ENCODE measurements at places on chromosomes 5 and 9.

DNA sequence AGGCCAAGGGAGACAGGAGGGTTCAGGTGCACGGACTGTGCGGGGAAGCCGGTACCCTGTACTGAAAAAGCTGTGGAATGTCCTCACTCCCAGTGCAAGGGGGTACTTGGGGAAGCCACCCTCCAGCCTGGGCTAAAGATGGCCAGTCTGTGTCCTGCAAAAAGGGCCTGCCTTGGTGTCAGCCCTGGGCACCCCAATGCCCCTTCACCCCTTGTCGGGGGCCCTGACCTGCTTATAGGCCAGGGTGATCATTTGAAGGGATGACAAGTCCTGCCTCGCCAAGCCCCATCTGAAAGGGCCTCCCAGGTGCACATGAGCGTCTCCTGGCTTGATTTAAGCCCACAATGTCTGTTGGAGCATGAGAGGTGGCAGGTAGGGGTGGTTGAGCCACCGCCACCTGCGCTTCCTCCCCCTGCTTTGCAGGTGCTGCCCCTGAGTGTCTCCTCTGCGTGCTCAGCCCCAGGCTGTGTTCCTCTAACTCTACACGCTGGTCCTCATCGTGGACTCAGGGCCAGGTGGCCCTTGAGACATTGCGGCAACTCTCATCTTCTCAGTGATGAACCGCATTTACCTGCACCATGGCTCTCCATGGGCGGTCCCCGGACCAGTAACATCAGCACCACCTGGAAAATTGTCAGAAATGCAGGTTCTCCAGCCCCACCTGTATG is 97.0 kb downstream of the ANKRD33B start:
- DNase-seq, result peak; percentile 12
- no peak overlapping the region for H3K27ac ChIP-seq

DNA sequence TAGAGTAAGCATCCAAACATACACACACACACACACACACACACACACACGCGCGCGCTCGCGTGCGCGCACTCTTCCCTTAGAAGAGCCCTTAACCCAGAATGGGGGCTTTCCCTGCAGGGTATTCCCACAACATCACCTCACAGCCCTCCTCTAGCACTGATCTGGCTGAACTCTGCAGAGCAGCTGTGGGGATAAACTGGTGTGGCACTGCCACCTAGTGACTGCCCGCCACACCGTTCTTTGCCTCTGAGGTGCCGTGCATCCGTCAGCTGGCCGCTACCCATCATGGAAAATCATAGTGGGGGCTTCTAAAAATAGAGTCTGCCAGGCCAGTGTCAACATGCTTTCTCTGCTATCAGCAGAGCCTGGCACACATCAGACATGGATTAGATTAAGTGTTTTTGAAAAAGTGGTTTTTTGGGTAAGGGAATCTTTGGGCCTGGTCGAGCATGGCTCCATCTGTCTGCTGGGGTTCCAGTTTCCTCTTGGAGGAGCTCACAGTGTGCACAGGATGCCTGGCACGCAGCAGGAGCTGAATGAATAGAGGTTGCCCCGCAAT is 88.1 kb downstream of the KCNN2 start:
- H3K4me1 ChIP-seq, result no peaks in the 10 kb centered on the region
- no peak overlapping the region for H3K27ac ChIP-seq
- H3K36me3 ChIP-seq, result no peaks in the 10 kb centered on the region
- H3K4me3 ChIP-seq, result no peak overlapping the region
- peaks cover 3% of the 10 kb centered on the region for H3K27me3 ChIP-seq

DNA sequence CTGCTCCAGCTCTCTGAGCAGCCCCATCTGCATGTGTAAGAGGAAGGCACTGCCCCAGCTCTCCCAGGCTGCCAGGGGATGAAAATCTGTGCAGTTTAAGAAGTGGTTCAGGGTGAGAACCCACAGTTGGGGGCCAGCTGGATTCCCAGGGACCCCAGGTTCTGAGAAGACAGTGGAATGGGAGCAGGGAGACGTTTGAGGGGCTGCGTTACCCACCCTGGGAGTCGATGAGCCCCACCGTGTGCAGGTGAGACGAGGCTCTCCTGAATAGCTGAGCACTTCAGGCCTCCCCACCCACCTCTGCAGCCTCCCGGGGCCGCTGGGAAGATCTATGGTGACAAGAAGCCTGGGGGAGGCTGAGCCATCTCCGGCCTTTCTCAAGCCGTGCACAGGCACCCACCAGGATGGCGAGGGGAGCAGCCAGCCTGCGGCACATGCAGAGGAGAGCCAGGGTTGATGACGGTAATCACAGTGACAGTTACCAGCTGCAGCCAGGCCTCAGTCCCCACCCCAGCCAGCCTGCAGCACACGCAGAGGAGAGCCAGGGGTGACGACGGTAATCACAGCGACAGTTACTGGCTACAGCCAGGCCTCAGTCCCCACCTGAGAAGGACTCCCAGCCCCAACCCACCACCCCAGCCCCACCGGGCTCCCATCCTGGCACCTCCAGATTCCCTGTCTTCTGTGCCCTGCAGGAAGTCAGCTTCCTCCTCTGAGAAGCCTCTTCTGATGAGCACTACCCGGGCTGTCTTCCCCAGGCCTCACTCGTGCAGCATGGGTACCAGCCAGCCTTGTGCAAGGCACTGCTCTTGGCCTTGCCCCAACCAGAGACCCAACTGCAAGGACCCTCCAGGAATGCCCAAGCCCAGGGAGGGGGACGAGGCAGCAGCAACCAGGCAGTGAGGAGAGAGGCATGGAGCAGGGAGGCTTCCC is 150.8 kb upstream of the PPP1R26 start:
- DNase-seq, result no peak
- H3K4me1 ChIP-seq, result no peaks in the 10 kb centered on the region
- no peak overlapping the region for H3K4me3 ChIP-seq
- no peak overlapping the region for H3K27ac ChIP-seq
- no peaks in the 10 kb centered on the region for H3K36me3 ChIP-seq

GRCh38 chr5:161847447-161847846 is 473 bp upstream of the GABRA1 start:
- H3K27me3 ChIP-seq, result peaks cover 18% of the 10 kb centered on the region
- no peaks in the 10 kb centered on the region for H3K36me3 ChIP-seq
- no peak for DNase-seq
- no peak overlapping the region for H3K4me3 ChIP-seq
- no peaks in the 10 kb centered on the region for H3K4me1 ChIP-seq
- no peak overlapping the region for H3K27ac ChIP-seq

DNA sequence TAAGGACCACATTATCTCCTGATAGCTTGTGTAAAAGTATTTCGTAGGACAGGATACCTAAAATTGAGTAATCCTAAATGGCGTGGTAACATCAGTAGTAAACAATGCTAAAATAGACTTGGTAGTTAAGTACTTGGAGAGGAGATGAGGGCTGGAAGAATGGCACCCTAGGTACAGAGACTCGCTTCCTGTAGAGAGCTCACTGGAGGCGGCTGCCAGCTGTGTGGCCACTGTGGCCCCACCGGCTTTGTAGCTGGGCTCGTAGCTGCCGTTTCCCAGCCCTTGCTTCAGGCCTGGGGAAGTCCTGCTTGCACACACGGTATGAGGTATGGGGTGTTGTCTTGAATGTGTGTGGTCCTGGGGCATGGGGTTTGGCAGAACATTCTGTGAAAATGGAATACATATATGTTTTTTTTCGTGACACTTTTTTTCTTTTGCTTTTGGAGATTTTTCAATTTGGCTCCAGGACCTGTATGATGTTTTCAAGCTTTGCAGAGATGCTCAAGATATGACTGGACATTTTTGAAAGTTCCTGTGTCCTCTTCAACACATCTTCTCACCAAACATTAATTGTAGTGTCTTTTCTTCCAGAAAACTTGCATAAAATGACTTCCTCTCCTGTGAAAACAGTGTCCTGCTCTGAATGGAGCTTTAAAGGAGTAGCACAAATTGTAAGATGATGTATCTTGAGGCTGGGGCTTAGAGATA is 58.0 kb downstream of the RCL1 start:
- H3K4me1 ChIP-seq, result no peaks in the 10 kb centered on the region
- peaks cover 41% of the 10 kb centered on the region for H3K36me3 ChIP-seq
- no peak for DNase-seq
- H3K4me3 ChIP-seq, result no peak overlapping the region
- no peaks in the 10 kb centered on the region for H3K27me3 ChIP-seq

- no peak within 1 kb of the TSS for H3K27ac ChIP-seq
- peaks cover 10% of the 10 kb centered on the region for H3K27me3 ChIP-seq
- H3K4me3 ChIP-seq, result no peak within 1 kb of the TSS
- no peak for DNase-seq
- peaks cover 3% of the 10 kb centered on the region for H3K4me1 ChIP-seq
- no peaks in the 10 kb centered on the region for H3K36me3 ChIP-seq
These were observed at the start of gene CKMT2 for GRCh38 chr5:81233080-81233634. TSS of gene CKMT2 (plus strand) at chr5:81233322. CDS start at chr5:81251133, 17,811 bp downstream.

- no peaks in the 10 kb centered on the region for H3K27me3 ChIP-seq
- H3K27ac ChIP-seq, result peak overlapping the region; percentile 95
- H3K4me3 ChIP-seq, result peak overlapping the region; percentile 68
- H3K4me1 ChIP-seq, result peaks cover 93% of the 10 kb centered on the region
- DNase-seq, result no peak
These were observed 40.4 kb downstream of the BASP1 start for GRCh38 chr5:17257705-17258273.

GRCh38 chr9:8905731-8906130 is 1106.2 kb upstream of the DMAC1 start:
- H3K36me3 ChIP-seq, result no peaks in the 10 kb centered on the region
- no peaks in the 10 kb centered on the region for H3K27me3 ChIP-seq
- no peaks in the 10 kb centered on the region for H3K4me1 ChIP-seq
- no peak for DNase-seq
- no peak overlapping the region for H3K4me3 ChIP-seq
- no peak overlapping the region for H3K27ac ChIP-seq

DNA sequence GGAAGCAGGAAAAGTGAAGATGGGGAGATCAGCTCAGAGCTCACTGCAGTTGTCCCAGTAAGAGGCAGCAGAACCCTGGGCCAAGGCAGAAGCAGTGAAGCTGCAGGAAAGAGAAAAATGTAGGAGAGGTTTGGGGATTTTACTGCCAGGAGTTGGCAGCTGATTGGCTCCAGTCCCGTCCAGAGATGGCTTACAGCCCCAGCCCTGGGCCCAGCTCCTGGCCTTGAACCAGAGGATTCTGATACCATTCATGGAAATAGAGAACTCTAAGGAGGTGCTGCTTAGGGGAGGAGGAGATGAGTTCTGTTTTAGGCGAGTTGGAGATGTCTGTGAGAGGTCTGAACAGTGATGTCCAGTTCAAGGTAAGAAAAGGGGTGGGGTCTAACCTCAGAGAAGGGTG is 4.6 kb downstream of the MORN5 start:
- H3K4me1 ChIP-seq, result peaks cover 8% of the 10 kb centered on the region
- no peak for DNase-seq

DNA sequence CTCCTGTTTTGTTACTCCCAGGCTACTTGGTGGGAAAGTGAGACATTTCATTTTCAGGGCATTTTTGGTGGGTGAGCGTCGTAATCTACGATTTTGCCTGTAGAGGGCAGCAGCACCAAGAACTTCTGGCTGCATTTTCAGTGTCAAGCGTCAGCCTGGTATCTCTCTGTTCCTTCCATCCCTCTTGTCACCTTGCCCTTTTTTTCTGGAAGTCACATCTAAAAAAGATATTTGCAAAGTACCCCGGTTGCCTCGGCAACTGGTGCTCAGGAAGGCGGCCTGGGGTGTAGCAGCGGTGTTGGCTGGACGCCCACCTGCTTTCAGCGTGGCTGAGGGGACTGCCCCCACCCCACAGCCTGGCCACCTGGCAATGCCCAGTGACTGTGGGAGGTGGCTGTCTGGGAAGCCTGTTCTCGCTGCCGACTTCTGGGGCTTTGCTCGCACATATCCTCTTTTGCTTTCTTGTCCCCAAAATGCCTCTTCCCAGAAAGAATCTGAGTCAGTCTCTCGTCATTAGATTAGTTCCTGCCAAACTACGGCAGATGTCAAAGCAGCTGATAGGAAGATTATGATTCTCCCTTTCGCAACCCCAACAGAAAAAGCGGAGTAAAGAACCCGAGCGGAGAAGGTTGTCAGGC is 84.5 kb downstream of the ACER2 start:
- H3K27ac ChIP-seq, result no peak overlapping the region
- H3K27me3 ChIP-seq, result peaks cover 10% of the 10 kb centered on the region
- DNase-seq, result no peak
- H3K36me3 ChIP-seq, result no peaks in the 10 kb centered on the region
